ENCODE measurements at places on chromosomes 12 and 14.

GRCh38 chr14:95046711-95047681, 110.3 kb downstream of the DICER1 start:
- no peak for DNase-seq
- H3K36me3 ChIP-seq, result no peaks in the 10 kb centered on the region

DNA sequence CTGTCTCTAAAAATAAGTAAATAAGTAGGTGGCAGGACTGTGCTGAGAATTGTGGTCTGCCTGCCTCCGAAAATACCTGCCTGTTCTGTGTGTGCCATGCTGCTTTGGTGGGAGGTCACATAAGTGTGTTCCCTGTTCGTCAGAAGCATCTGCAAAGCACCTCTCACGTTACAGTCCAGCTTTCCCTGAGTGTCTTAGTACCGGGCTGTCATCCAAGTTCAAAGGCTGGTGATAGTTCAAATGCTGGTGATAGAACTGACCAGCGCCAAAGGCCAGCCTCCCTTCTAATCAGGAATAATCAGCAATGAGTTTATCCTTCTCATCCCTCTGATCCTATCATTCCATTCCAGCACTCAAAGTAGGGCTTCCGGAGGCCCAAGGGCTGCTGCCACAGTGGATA, 5.6 kb downstream of the CABP1 start:
- peaks cover 4% of the 10 kb centered on the region for H3K27me3 ChIP-seq
- H3K4me1 ChIP-seq, result peaks cover 3% of the 10 kb centered on the region
- H3K4me3 ChIP-seq, result no peak overlapping the region
- H3K27ac ChIP-seq, result no peak overlapping the region
- no peaks in the 10 kb centered on the region for H3K36me3 ChIP-seq

DNA sequence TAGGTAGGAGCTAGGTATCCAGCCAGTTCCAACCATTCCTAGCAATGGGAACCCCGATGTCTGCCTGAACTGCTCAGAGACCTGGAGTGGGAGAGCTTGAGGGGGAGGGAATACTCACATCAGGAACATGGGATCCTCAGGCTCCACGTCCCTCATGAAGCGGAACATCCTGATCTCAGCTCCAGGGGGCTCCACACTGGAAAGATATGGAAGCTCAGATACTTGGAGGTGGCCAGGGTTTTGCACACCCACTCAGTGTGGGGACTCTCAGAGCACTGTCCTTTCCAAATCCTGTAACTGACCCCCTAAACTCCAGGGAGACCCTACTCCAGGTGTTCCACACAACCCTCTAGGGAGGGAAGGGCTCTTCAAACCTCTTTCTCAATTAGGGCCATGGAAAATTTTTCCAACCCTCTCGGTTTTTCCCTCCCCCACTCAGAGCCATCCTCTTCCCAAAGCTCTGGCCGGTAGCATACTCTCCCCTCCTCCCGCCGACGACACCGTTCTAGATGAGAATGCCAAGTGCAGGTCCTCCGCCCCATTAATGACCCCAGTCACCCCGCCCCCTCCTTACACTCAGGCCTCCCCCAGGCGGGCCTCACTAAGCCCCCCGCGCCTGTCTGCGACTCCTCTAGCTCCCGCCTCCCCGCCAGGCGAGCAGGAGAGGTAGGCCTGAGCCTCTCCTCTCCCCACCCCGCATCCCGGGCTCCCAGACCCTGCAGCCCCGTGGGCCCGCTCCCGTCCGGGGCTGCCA, 597 bp downstream of the MLF2 start:
- H3K27ac ChIP-seq, result no peak overlapping the region
- H3K36me3 ChIP-seq, result peaks cover 32% of the 10 kb centered on the region
- H3K4me1 ChIP-seq, result 0 out of 2 replicates have a peak, but pooled peaks cover 3% of the 10 kb centered on the region

DNA sequence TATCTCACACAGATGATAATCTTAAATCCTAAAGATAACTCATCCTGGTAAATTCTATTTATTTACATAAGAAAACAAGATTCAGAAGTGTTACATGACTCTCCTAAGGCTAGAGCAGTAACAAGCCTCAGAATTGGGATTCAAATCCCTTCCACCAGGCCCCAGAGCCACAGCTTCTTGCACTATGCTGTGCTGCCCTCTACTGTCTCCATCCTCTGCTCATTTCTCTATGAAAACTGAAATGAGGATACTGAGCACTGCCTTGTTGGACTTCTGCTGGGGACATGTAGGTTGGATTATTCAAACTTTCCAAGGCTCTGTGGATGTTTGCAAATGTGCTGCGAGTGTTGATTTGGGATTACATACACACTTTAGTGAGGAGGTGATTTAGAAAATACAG, 23.5 kb upstream of the C12orf50 start:
- H3K27me3 ChIP-seq, result no peaks in the 10 kb centered on the region
- peak; percentile 33 for DNase-seq
- no peaks in the 10 kb centered on the region for H3K4me1 ChIP-seq
- no peak overlapping the region for H3K4me3 ChIP-seq

- no peak overlapping the region for H3K27ac ChIP-seq
- no peaks in the 10 kb centered on the region for H3K27me3 ChIP-seq
- no peak overlapping the region for H3K4me3 ChIP-seq
- DNase-seq, result no peak
Observed at GRCh38 chr14:71693381-71693780, 238.8 kb upstream of the RGS6 start.

DNA sequence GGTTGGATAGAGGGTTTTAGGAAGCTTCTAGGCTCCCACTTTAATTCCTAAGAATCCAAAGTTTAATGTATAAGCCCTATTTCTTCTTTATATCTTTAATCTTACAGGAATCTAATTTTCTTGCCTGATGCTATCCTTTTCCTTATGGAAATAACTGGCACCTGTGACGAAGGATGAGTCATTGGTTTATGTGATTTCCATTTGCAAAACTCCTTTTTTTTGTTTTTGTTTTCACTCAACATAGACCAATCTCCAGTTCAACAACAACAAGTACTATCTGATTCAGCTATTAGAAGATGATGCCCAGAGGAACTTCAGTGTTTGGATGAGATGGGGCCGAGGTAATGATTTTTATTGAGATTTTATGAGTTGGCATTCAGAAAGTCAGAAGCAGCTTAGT, 6.8 kb downstream of the PARP2 start:
- H3K4me3 ChIP-seq, result no peak overlapping the region
- no peaks in the 10 kb centered on the region for H3K4me1 ChIP-seq
- no peak for DNase-seq
- H3K36me3 ChIP-seq, result peaks cover 17% of the 10 kb centered on the region
- no peak overlapping the region for H3K27ac ChIP-seq
- H3K27me3 ChIP-seq, result no peaks in the 10 kb centered on the region

DNA sequence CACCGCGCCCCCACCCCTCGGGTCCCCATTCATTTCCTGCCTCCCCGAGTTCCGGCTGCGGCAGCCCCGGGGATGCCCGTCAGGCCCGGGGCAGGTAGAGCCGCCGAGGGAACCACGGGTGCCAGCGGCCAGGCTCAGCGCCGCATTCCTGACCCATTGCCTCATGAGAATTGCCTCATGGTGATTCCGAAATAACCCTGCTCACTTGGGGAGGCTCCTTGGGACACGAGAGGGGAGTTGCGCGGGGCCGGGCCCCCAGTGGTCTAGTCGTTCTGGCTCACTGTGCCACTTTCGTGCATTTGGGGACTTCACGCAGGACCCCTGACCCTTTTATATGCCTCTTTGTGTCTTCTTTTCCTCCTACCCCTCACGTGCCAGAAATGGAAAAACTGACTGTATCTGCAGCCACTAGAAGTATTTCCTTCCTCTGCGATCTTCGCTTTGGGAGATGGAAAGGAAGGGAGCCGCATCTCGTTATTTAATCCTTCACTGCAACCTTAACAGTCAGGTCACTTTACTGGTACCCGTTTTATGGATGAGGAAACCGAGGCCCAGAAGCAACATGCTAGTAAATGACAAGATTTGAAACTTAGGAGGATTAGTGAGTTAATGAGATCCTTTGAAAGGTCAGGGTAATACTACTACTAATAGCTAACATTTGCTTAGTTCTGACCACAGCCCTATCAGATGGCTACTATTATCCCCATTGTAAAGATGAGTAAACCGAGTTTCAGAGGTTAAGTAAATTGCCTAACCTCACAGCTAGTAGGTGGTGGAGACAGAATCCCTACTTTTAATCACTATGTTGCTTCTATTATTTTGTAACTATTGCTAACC, 768 bp downstream of the PTPN11 start:
- no peaks in the 10 kb centered on the region for H3K4me1 ChIP-seq
- H3K36me3 ChIP-seq, result no peaks in the 10 kb centered on the region
- no peak for DNase-seq
- H3K27me3 ChIP-seq, result no peaks in the 10 kb centered on the region
- H3K4me3 ChIP-seq, result peak overlapping the region; percentile 83

- no peaks in the 10 kb centered on the region for H3K36me3 ChIP-seq
- DNase-seq, result no peak
- no peak overlapping the region for H3K4me3 ChIP-seq
- no peaks in the 10 kb centered on the region for H3K27me3 ChIP-seq
Observed at GRCh38 chr12:76268267-76268666, 79.9 kb downstream of the BBS10 start.

DNA sequence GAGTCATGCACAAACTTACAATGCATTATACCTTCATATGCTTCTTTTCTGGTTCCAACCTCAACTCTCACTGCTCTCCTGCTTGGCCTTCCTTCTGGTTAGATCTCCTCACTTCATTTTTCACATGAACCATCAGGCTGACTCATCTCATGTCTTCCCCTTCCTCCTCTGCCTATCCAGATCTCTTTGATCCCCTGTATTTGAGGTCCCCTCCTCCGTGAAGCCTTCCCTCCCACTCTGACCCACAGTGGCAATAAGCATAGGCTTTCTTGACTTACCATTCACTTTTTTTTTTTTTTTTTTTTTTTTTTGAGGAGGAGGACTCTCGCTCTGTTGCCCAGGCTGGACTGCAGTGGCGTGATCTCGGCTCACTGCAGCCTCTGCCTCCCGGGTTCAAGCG, 14.7 kb upstream of the ASIC1 start:
- DNase-seq, result no peak
- no peak overlapping the region for H3K27ac ChIP-seq
- no peaks in the 10 kb centered on the region for H3K4me1 ChIP-seq
- 0 out of 2 replicates have a peak, but pooled peaks cover under 1% of the 10 kb centered on the region for H3K27me3 ChIP-seq

DNA sequence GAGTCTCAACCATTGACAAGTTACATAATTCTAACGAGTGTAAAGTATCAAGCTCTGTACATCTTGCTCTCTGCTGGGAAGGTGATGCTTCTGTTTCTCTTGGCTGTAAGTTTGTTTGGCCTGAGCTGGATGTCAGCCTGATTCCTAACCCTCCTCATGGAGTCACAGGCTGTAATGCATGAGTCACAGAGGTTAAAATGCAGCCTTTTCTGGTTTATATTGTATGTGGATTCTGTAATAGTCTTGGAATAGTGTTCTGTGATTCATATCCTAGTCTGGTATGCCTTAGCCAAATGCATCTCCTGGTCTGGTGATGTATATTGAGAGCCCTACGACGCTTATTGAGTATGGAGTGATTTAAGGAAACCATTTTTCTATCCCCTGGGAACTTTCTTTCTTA, 104.5 kb upstream of the FRMD6 start:
- no peaks in the 10 kb centered on the region for H3K4me1 ChIP-seq
- no peak overlapping the region for H3K27ac ChIP-seq
- no peak overlapping the region for H3K4me3 ChIP-seq
- H3K36me3 ChIP-seq, result no peaks in the 10 kb centered on the region

- H3K4me1 ChIP-seq, result no peaks in the 10 kb centered on the region
- no peak for DNase-seq
- no peaks in the 10 kb centered on the region for H3K36me3 ChIP-seq
- H3K27ac ChIP-seq, result no peak overlapping the region
- peak overlapping the region; percentile 49 for H3K4me3 ChIP-seq
- H3K27me3 ChIP-seq, result peaks cover 50% of the 10 kb centered on the region
Observed at GRCh38 chr12:94150240-94151121, 2.1 kb downstream of the PLXNC1 start.

DNA sequence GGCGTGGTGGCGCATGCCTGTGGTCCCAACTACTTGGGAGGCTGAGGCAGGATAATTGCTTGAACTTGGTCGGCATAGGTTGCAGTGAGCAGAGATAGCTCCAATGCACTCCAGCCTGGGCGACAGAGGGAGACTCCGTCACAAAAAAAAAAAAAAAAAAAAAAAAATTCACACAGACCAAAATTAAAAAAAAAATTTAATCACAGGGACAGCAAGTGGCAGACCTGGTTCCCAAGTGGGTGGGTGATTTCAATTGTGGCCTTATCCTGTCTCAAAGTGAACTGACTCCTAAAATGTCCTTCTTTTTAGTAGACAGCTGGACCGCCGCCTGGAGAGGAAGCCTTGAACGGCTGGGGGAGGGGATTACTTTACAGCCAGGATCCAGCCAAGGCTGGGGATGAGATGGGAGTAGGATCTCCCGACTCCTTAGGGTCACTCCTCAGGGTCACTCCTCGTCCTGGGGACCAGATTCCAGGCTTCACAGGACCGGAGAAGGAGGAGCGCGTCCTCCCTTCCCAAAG, 1.5 kb upstream of the KCNH3 start:
- H3K4me1 ChIP-seq, result peaks cover 3% of the 10 kb centered on the region
- H3K27ac ChIP-seq, result no peak overlapping the region
- peaks cover 55% of the 10 kb centered on the region for H3K27me3 ChIP-seq
- no peak for DNase-seq

DNA sequence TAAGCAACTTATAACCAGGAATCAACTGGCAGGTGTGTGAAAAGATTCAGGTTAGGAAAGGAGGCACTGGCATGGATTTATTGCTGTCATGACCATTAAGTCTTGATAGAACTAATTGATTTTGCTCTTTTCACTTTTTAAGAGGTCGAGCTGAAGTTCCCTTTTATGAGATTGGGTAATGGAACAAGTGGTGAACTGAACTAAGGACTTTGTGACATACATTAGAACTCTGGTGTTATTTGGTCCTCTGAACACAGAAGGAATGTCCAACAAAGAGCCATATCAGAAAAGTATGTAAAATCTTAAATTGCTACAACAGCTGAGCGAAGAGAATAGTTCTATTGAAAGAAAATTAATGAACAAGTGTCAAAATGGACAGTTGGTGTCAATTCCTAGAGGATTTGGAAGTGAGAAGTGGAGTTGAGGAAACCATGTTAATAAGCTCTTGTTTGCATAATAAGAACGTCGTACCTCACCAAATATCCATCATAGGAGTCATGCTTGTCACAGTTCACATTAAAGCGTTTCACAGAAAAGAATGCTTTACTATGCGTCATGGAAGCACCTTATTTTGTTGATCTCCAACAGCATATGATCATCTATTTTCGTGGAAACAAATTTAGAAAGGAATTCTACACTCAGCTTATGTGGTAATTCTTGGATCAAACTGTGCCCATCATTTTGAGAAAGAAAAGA, 8.4 kb upstream of the MYF6 start:
- H3K4me3 ChIP-seq, result no peak overlapping the region
- H3K4me1 ChIP-seq, result no peaks in the 10 kb centered on the region
- no peaks in the 10 kb centered on the region for H3K36me3 ChIP-seq

- no peak overlapping the region for H3K4me3 ChIP-seq
- H3K27me3 ChIP-seq, result no peaks in the 10 kb centered on the region
- no peak for DNase-seq
- H3K27ac ChIP-seq, result no peak overlapping the region
- no peaks in the 10 kb centered on the region for H3K36me3 ChIP-seq
Observed at GRCh38 chr12:42923156-42923555, 333.6 kb upstream of the PRICKLE1 start.

DNA sequence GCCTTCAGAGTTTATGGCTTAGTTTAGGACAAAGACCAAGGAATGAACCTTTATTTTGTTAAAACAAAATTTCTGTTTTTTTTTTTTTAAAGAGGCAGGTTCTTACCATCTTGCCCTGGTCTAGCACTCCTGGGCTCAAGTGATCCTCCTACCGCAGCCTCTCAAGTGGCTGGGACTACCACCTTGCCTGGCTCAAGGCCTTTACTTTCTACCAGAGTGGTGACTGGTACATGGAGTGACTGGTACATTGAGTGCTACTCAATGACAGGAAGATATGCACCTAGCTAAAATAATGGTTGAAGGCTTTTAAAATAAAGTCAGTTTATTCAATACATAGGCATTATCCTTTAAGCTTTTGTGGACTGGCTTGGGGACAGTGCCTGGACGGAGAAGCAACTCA, 32.6 kb downstream of the PRICKLE1 start:
- no peak overlapping the region for H3K27ac ChIP-seq
- no peaks in the 10 kb centered on the region for H3K36me3 ChIP-seq
- DNase-seq, result no peak
- peaks cover 6% of the 10 kb centered on the region for H3K27me3 ChIP-seq

All from iPS DF 6.9 (cell line).